ENCODE measurements at places on chromosomes 1 and 21.

DNA sequence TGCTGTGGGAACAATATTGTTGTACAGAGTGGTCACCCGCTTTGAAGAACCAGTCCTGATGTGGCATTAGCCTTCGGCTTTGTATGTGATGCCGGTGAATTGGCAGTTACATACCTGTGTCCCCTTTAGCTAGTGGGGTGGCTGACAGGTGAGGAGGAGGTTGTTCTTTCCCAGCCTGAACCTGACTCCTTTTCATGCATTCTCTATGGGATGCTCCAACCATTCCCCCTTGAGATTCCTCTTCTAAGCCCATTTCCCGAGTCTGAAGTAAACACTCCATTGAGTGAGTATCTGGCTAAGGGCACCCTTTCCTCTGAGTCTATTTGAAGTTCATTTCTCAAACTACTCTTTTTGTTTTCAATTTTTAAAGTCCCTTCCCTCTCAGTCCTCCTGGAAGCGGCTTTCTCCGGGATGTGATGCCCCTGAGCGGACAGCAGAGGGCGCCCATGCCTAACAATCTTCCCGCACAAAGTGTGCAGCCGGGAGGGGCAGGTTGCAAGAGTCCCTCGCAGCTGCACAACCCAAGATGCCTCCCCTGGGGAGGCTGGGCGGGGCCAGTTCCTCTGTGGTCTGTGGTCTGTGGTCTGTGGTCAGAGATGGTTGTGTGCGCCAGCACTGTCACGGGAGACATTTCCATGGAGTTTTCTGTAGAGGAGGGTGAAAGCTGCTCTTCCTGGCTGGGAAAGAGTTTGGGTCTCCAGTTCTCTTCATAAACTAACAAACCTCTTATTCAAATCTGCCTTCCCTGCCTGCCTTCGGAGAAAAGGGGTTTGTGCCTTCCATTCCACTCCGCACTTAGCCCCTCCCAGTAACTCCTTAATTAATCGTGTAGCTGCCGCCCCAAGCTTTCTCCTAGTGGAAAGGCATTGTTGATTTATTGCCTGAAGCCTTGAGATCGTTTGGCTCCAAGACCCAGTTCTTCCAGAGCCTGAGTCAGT, 36.4 kb upstream of the LMX1A start:
- peak; percentile 95 for DNase-seq

DNA sequence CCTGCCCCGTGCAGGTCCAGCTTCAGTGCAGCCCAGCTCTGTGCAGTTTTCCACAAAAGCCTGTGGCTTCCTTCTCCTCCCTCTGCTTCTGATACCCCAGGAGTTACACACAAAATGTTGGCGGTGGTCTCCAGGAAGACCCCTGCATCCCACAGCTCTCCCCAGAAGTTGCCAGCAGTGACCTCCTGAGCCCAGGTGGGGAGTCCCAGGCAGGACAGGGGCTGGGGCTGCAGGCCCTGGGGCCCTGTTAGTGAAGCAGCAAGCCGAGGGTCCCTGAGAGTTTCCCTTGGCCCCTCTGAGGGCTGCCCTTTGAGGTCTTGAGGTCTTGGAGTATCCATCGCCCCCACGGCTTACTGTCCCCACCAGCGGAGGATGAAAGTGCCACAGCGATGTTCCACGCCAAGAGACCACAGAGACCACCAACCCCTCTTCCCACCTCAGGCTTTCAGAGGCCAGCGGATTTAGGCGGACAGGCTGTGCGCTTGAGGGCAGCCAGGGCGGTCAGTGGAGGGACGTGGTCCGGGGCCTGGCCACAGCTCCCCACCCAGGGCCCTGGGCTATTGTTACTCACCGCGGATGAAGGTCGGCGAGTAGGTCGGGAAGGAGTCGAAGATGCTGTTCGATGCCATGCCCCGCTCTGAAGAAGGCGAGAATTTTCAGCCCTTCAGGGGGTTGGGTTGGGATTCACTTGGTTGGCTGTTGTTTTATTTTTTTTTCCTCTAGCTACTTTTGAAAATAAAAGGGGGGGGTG, 34.0 kb upstream of the RUNX3 start:
- no peak for DNase-seq

GRCh38 chr1:159897962-159898361, 2.0 kb downstream of the CFAP45 start:
- DNase-seq = no peak

DNA sequence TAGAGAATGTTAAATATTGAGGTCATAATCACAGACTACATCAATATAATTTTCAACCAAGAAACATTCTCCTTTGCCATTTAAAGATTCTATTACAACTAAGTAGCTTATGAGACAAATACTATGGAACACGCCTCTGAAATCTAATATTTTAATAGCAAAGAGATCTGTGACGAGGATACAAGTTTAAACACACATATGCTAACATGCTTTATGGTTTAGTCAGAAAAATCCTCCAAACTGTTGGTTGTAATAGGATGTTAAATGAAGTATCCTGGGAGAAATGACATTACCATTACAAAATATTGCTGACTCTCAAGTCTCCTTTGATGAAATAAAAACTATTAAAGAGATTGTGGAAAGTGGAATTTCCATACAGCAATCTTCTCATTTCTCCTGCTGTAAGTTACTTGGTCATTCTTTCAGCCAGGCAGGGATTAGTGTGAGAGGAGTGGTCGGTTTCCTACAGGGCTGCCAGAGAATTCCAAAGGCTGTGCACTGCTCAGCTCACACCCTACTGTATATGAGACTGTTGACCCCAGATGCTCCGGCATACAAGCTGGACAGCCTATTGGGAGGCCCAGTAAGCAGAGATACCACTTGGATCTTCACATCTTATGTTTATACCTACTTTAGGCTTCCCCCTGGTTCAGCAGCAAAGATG, 26.6 kb downstream of the SCYL3 start:
- no peak for DNase-seq

DNA sequence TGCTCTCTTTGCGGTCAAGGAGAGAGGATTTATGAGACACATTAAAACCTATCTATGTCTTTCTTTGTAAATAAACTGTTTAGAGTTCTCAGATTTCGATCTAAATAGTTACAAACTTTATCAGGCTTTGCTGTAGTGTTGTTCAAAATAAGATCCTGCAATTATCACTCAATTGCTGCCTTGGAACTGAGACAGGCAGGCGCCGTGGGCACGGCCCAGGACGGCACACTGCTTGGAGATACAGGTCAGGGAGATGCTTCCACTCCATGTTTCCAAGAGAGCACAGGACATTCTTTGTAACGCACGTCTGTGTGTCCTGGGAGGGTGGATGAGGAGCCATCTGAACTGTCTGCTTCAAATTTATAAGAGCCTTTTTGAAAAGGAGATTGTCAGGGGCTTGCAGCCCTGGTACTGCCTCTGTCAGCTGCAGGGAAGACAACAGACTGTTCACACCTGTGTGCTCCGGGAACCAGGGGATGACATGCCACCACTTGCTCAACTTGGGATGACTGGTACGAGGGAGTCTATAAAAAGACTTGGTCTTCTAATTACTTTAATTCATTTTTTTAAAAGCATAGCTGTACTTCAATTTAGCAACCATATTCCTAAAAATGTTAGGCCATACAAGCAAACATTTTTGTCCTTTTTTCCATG, 472.9 kb upstream of the RUNX1 start:
- no peak for DNase-seq

- peak; percentile 25 for DNase-seq
Observed at GRCh38 chr1:156813298-156813697, 3.4 kb downstream of the SH2D2A start.

- no peak for DNase-seq
Observed at GRCh38 chr21:23099185-23099584, 2101.0 kb downstream of the NCAM2 start.

DNA sequence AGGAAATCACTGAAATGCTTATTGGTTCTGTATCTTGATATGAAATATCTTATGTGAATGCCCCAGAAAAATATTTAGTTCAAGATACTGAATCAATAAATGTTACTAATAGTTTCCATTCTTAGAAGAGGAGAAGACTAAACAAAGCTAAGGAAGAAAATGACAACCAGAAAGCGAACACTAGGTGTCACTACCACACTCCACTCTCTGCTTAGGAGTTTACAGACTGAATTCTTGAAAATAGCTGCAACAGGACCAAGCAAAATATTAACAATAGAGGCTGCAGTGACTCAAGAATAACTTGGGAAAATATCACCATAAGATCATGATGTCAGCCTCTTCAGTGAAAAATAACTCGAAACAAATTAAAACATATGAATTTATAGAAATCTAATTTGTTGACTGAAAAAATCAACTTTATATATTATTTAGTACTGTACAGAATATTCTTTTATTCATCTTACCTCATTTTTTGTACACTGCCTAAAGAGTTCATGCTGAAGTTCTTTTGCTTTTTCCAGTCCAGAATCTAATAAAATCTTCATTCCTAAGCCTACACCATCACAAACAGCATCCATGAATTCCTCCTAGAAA, 61.6 kb downstream of the KIF14 start:
- peak; percentile 53 for DNase-seq

GRCh38 chr1:45535988-45536766, 14.4 kb upstream of the AKR1A1 start:
- DNase-seq = no peak

DNA sequence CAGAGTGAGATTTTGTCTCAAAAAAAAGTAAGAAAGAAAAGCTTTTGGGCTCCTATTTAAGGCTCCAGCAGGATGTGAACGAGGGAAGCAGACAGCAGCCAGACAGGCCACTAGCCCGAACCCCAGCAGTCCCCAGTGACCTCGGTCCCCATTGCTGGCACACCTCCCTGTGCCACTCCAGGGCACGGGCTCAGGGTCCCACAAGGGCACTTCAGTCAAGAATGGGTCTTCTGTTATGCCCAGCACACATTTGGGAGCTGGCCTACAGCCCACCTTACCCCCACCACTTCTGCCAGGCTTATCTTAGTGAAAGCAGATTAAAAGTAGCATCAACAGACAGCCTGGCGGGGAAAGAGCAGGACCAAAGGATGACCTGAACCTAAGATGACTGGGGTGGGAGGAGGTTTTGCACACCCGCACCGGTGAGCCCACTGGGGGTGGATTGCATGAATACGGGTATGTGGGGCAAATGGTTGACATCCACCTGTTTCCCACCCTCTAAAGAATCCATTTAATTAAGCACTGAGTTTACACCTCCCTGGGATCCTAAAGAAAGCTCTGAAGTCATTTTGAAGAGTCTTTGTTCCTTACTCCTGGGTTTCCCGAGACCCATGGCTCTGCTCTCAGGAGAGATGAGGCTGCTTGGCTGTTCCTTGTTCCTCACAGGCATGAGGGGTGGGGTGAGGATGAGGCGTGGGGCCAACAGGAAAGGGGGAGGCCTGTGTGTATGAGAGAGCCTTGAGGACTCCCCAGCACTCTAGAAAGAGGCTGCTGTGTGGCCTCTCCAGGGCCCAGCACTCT, 4.7 kb downstream of the CHI3L1 start:
- DNase-seq = peak; percentile 44

DNA sequence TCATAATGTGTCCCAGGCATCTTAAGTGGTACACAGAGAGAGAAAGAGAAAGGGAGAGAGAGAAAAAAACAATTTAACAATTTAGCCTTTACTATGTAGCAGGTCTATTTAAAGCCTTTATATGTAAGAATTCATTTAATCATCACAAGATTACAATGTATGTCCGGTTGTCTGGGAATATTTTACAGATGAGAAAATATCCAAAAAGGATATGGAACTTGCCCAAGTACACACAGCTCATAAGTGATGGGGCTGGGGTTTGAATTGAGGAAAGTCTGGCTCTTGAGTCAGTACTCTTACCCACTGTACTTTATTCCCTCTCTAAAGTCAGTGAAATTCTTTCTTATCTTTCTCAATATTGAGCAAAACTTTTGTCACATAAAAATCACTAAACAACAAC, 104.6 kb downstream of the LYPLAL1 start:
- no peak for DNase-seq

- no peak for DNase-seq
Observed at GRCh38 chr21:42561762-42562650, 48.4 kb downstream of the SLC37A1 start.

GRCh38 chr1:86423473-86423872, 498 bp upstream of the CLCA2 start:
- no peak for DNase-seq

- DNase-seq = no peak
Observed at GRCh38 chr1:75392278-75392677, 218.6 kb downstream of the SLC44A5 start.

Data from NB4 (cell line).